ENCODE measurements at places on chromosomes 12 and 14.

DNA sequence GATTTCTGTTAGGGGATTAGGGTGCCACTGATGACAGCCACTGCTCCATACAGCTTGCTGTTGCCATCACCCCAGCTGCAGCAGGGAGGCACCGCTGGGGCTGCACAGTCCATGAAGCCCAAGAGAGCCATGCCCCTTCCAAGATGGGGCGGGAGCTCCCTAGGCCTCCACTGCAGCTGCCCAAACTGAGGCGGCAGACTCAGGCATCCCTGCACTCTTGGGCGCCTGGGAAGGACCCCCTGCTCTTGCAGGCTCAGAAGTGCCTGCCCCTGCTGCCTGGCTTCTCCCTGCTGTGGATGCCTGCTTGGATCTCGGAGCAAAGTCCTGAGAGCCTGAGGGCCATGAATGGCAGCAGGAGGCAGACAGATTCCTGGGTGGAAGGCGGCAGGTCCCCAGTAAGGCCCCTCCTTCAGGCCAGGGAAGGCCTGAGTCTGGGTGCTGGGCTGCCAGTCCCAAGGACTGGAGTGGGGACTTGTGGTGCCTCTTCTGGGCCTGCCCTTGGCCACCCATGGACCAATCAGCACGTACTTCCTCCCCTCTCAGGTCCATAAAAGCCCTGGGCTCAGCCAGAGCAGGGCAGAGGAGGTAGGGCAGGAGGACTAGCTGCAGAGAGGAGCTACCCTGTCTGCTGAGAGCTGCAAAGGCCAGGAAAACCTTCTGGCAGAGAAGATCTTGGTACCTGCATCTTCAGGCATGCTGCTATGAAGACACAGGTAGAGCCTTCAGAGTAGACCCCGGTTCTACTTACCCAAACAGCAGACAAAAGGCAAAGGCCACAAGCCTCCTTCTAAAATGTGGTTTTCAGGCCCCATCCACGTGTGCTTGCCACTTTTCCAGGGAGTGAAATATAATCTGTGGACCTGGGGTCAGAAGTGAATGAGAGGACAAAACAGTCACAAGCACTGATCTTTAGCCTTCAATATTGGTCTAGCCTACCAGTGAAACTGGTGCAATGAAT, 30.0 kb upstream of the STK38L start:
- DNase-seq, result no peak

DNA sequence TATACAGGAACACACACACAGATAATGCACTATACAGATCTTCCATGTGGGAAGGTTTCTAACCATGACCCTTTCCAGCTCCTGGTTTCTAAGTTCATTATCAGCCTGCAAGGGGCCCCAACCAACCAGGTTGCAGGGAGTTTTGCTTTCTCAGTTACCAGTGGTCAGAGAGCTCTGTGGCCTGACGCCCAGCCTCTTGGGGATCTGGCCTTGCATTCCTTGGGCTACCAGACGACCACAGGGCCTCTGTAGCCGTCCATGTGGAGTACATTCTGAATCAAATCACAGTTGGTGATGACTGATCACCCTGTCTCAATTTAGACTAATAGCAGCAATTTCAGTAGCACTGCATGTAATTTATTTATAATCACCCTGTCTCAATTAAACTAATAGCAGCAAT, 47.5 kb downstream of the PAH start:
- no peak for DNase-seq

DNA sequence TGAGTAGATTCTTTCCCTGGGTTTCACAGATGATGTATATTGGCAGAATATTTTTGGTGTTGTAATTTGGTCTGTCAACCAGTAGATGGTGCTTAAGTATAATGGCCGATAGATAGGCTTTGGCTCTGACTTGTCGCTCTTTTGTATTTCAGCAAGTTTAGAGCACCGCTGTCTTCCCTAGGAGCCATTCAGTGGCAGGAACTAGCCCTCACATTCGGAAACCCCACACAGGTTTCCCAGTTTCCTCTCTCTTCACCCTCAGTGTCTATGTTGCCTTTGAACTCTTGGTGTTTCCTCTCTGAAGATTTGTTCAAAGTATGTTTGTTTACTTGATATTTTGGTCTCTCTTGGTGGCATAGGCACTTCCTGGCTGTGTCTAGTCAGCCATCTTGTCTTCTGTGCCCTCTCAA, 102.2 kb downstream of the GPHN start:
- no peak for DNase-seq

- DNase-seq, result no peak
Measured at GRCh38 chr14:61569308-61569707, 126.0 kb upstream of the HIF1A start.

- DNase-seq, result no peak
Measured at GRCh38 chr12:78470354-78471195, 394.0 kb upstream of the SYT1 start.

GRCh38 chr12:76316468-76316867, 31.7 kb downstream of the BBS10 start:
- no peak for DNase-seq

DNA sequence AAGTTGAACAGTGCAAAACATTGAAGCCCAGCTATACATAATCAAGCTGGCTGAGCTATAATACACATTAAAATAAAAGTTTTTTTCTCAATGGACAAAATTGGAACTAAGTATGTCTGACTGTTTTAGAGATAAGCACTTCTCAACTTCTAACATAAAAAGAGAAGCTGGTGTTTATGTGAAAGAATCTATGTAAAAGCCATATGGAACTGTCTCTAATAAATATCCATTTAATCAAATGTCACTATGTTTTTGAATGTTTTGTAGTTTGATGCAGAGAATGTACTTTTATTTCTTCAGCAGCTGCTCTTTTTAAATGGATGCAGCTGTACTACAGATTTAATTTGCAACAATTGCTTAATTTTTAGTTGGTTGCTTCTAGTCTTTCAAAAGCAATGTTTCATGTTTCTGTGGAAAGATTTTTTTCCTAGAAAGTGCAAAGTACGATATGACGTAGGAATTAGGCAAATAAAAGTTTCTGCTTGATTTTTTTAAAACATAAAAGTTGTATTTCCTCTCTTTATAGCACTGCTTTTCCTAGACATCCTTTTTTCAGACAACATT, 114.2 kb downstream of the PDE3A start:
- no peak for DNase-seq

DNA sequence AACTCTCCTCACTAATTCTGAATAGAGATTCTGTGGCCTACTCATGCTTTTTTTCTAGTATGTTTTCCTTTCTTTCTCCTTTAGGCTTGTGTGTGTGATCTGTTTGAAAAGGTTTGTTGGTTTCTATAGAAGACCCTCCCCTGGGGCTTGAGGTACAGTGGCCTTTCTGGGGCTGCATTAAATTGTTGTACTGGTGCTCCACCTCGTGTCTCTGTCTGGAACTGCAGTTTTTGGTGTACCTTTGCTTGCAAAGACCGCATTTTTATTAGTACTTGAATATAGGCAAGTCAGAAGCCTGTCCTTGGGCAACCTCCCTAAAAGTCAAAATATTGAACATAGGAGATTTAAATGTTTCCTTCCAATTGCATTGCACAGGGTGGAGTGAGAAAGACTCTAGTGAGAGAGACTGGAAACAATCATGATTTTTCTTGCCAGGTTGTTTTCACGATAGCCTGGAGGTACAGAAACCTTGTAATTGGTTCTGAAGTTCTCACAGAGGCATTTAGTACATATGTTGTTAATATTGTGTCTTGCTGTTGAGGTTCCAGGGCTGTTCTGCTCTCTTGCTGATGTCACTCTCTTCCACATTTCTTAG, 39.0 kb downstream of the SLCO1B1 start:
- no peak for DNase-seq

DNA sequence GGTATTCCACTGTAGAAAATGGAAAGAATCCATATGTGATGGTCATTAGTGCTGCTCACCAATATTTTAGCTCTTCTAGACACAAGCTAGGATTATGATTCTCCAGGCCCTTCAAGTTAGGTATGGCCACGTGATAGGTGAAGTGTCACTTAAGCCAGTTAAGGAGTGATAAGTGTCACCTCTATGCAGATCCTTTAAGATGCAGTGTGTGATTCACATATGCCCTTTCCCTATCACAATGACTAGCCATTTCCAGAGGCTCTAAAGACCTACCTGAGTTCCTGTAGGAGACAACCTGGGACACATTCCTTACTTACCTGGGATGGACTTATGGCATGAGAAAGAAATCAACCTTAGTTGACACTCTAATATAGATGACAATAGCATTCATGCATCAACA, 343.2 kb downstream of the NELL2 start:
- no peak for DNase-seq

DNA sequence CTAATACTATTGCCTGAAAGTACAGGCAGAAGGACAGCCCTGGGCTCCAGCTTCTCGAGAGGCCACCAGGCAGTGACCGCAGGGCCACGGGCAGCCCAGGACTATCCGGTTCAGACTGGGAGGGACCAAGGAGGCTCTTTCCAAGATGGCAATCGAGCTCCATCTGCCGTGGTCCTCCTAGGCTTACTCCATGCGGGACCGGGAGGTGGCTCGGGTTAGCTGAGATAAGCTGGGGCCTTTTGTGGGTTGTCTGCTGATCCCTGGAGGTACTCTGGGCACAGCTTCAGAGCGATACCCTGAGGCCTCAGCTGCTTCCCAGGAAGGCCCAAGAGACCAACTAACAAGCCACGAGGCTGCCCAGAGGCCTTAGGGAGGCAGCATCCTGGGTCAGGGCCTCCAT, 33.1 kb downstream of the SNRNP35 start:
- DNase-seq, result no peak
